ENCODE measurements at places on chromosomes 5 and 9. TPM values are rescaled to one million over a fixed set of nuclear protein-coding genes. Genes with fewer than 3 reads are reported as not detected.

Gene DNAJC25
- 9.3 TPM for total RNA-seq

Gene PTBP3
- 13.6 TPM for total RNA-seq

Gene BTNL8
- total RNA-seq, result not detected

Gene ARHGEF39
- total RNA-seq, result 2.9 TPM

Gene IFNE
- total RNA-seq, result 11.2 TPM

Gene CRHBP
- 3.5 TPM for total RNA-seq

Gene RNF183
- not detected for total RNA-seq

Gene HAVCR1
- 0.17 TPM for total RNA-seq

Gene ADAM19
- total RNA-seq, result 14.2 TPM

Gene GFPT2
- total RNA-seq, result 44.7 TPM

Gene PCDHB9
- 0.17 TPM for total RNA-seq

Gene EIF4E1B
- not detected for total RNA-seq

Gene STPG3
- 0.66 TPM for total RNA-seq

Gene PRSS3
- total RNA-seq, result 11.1 TPM

Gene CCL27
- total RNA-seq, result 0.15 TPM

Gene TRAPPC13
- total RNA-seq, result 18.7 TPM

Gene NRARP
- total RNA-seq, result 0.29 TPM

Gene NEUROG1
- not detected for total RNA-seq

Gene CD72
- 2.0 TPM for total RNA-seq

Gene PCDHGA5
- 2.8 TPM for total RNA-seq

Gene PDE6A
- total RNA-seq, result not detected

Gene C6
- total RNA-seq, result not detected

Gene MEGF10
- under 0.01 TPM for total RNA-seq

Gene IL7R
- total RNA-seq, result 2.2 TPM

Gene PGM5
- 88.8 TPM for total RNA-seq

Gene MEGF9
- total RNA-seq, result 12.9 TPM

Gene TRPM3
- under 0.01 TPM for total RNA-seq

Gene NMUR2
- total RNA-seq, result not detected

Gene SLC46A2
- not detected for total RNA-seq

Gene DBN1
- total RNA-seq, result 183 TPM

Measured in smooth muscle cell of trachea (primary cell).